Central memory CD8-positive, alpha-beta T cell (primary cell): ENCODE measurements at places on chromosomes 5 and 9.

DNA sequence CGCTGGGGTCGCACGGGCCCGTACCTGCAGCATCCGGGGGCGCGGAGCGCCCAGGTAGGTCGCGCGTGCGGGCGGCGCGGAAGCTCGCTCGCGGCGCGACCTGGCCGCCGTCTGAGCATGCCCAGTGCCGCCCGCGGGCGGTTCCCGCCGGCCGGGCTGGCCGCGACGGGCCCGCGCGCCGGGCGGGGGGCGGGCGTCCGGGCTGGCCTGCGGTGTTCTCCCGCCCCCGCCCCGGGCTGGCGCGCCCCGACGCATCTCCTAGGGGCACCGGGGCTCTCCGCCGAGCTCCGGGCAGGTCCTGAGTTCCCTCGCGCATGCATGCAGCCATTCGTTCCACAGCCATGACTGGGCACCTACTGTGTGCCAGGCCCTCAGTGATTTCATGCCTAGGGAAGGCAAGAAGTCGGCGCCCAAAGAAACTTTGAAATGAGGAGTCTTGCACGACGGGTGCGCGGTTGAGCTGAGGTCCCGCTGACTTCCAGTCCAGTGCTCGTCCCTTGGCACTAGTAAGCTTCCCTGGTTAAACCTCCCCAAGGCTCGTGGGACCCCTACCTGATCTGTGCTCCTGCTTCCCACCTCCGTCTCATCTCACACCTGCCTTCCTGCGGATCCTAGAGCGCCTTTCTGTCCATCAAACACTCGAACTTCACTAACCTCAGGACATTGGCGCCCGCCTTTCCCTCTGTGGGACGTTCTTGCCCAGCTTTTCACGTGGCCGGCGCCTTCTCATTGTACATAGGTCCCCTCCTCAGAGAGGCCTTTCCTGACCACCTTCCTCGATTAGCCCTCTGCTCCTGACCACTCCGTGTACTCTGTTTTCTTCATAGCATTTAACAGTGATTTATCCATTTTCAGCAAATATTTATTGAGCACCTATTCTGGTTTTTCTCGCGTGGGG is at the start of gene PTPN3:
PTPN3 (minus strand) TSS at position 113 of the 898 bp plus-strand sequence. CDS start 34,873 bp downstream, outside the sequence.
- H3K27ac ChIP-seq: no peak within 1 kb of the TSS
- DNase-seq: no peak
- H3K4me1 ChIP-seq: no peaks in the 10 kb centered on the region
- H3K27me3 ChIP-seq: peaks cover 77% of the 10 kb centered on the region
- H3K4me3 ChIP-seq: no peak within 1 kb of the TSS

- H3K4me3 ChIP-seq: no peak overlapping the region
- DNase-seq: no peak
- no peaks in the 10 kb centered on the region for H3K36me3 ChIP-seq
Observed at GRCh38 chr5:90968319-90968718, 409.7 kb downstream of the ADGRV1 start.

DNA sequence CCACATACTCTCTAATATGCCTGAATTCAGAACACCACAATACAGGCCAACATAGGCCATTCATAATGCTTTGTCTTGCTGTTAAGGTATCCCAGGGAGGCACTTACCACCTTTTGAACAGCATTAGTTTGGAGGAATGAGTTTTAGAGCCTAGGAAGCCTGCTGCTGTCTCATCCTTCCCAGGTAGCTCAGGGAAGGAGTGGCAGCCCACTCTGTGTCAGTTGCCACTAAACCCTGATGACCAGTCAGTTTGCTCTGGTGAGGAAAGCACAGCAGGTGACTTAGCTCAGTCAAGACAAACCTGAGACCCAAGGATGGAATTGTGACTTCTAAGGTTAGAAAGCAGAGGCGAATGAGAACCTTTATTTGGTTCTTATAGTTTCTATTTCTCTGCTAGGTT is 337.4 kb upstream of the ATP10B start:
- no peak overlapping the region for H3K27ac ChIP-seq
- no peaks in the 10 kb centered on the region for H3K27me3 ChIP-seq
- no peaks in the 10 kb centered on the region for H3K36me3 ChIP-seq

GRCh38 chr9:131692612-131693562 is 47.0 kb downstream of the RAPGEF1 start:
- H3K27me3 ChIP-seq: no peaks in the 10 kb centered on the region
- H3K36me3 ChIP-seq: peaks cover 15% of the 10 kb centered on the region
- no peak overlapping the region for H3K27ac ChIP-seq
- no peak overlapping the region for H3K4me3 ChIP-seq

GRCh38 chr5:60487885-60488442 is 212.0 kb downstream of the DEPDC1B start:
- no peak overlapping the region for H3K4me3 ChIP-seq
- no peak overlapping the region for H3K27ac ChIP-seq
- no peaks in the 10 kb centered on the region for H3K4me1 ChIP-seq
- no peaks in the 10 kb centered on the region for H3K36me3 ChIP-seq
- no peak for DNase-seq

DNA sequence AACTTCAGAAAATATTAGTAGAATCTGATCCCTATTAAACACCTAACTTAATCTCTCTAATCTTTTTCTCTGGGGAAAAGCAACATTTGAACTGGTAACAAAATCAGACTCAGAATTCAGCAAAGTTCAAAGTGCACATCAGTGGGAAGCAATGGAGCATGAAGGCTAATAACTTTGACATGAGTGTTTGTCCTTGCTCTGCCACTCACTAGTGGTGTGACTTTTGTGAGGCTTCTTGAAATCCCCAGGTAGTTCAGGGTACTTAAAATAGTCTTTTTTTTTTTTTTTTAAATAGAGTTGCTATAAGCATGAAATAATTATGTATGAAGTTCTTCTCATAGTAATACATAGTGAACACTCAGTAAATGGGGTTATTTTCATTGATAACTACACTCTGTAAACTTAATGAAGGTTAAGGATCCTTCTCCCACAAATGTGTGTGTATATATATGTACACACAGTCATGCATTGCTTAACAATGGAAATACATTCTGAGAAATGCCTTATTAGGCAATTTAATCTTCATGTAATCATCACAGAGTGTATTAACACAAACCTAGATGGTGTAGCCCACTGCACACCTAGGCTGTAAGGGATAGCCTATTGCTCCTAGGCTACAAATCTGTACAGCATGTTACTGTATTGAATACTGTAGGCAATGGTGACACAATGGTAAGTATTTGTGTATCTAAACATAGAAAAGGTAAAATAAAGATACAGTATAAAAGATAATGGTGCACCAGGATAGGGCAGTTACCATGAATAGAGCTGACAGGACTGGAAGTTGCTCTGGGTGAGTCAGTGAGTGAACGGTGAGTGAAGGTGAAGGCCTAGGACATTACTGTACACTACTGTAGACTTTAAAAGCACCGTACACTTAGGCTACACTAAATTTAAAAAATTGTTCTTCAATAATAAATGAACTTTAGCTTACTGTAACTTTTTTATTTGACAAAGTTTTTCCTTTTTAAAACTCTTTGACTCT is 73.3 kb upstream of the HMHB1 start:
- H3K4me1 ChIP-seq: no peaks in the 10 kb centered on the region
- no peak for DNase-seq
- no peak overlapping the region for H3K27ac ChIP-seq
- H3K36me3 ChIP-seq: peaks cover 2% of the 10 kb centered on the region
- H3K27me3 ChIP-seq: no peaks in the 10 kb centered on the region

- DNase-seq: no peak
- H3K36me3 ChIP-seq: peaks cover 8% of the 10 kb centered on the region
- H3K4me1 ChIP-seq: peaks cover 20% of the 10 kb centered on the region
Observed at GRCh38 chr9:136051453-136051836, 43.6 kb downstream of the NACC2 start.

DNA sequence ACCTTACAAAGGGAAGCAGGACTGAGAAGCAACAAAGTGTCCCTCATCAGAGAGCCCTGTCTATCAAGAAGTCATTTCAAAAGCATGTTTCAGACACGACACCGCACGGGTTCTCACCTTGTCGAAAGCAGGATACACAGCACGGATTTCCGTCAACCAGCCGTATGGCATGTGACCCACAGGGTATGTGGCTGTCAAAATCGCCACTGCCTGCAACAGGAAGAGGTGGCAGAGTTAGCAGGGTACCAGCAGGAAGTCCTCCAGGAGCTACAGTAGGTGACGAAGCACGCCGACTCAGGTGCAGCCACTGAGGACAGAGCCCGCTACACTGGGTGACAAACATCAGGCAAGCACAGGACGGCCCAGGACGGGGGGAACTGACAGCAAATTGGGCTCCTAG is 81.2 kb downstream of the OTULIN start:
- peak overlapping the region; percentile 52 for H3K4me3 ChIP-seq
- no peak for DNase-seq
- peaks cover 16% of the 10 kb centered on the region for H3K36me3 ChIP-seq
- H3K27ac ChIP-seq: peak overlapping the region; percentile 83
- no peaks in the 10 kb centered on the region for H3K27me3 ChIP-seq

DNA sequence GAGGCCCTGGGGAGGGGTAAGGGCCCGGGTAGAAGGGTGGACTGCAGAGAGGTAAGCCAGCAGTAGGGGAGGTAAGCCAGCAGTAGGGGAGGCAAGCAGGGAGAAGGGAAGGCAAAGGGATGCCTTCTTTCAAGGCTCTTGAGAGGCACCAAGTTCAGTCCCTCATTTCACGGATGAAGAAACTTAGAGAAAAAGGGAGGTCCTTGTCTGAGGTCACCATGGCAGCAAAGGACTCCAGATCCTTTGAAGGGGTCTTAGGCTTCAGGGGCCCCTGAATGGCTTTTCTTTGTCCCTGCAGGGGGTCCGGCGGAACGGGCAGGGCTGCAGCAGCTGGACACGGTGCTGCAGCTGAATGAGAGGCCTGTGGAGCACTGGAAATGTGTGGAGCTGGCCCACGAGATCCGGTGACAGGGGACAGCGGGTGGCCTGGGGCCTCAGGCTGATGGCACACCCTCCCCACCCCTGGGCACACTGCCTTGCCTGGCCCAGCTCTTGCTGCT is 42.6 kb downstream of the RGS3 start:
- no peak for DNase-seq
- no peak overlapping the region for H3K4me3 ChIP-seq
- peaks cover 18% of the 10 kb centered on the region for H3K4me1 ChIP-seq
- no peak overlapping the region for H3K27ac ChIP-seq

GRCh38 chr5:178174456-178174855 is 12.7 kb downstream of the GMCL2 start:
- no peak overlapping the region for H3K4me3 ChIP-seq
- no peak for DNase-seq
- peaks cover 30% of the 10 kb centered on the region for H3K27me3 ChIP-seq
- no peaks in the 10 kb centered on the region for H3K36me3 ChIP-seq
- H3K27ac ChIP-seq: no peak overlapping the region

GRCh38 chr5:23740029-23740428 is 232.6 kb downstream of the PRDM9 start:
- H3K36me3 ChIP-seq: no peaks in the 10 kb centered on the region
- no peaks in the 10 kb centered on the region for H3K27me3 ChIP-seq
- no peak overlapping the region for H3K27ac ChIP-seq
- no peak overlapping the region for H3K4me3 ChIP-seq
- H3K4me1 ChIP-seq: no peaks in the 10 kb centered on the region

GRCh38 chr9:26809795-26810194 is 82.8 kb downstream of the CAAP1 start:
- H3K27me3 ChIP-seq: peaks cover 11% of the 10 kb centered on the region
- H3K27ac ChIP-seq: no peak overlapping the region
- no peaks in the 10 kb centered on the region for H3K4me1 ChIP-seq
- no peak overlapping the region for H3K4me3 ChIP-seq
- DNase-seq: no peak

DNA sequence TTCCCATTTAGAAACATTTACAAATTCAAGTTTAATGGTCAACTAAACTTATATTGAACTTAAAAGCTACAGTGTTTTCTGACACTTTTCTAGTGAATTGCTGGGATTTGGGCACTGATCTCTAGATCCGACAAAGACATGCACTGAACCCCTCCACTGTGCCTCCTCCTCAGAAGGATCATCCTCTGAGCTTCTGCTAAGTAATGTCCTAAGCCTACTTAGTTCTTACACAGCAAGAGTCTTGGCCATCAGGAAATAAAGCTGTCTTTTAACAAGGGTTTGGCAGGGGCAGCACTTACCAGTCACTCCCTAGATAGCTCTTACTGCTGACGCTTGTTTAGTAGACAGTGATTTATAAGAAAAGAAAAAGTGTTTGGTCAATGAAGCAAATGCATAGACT is 50.5 kb downstream of the FAM81B start:
- H3K27me3 ChIP-seq: peaks cover 45% of the 10 kb centered on the region
- no peak for DNase-seq

- H3K27ac ChIP-seq: no peak overlapping the region
- DNase-seq: no peak
- no peak overlapping the region for H3K4me3 ChIP-seq
- no peaks in the 10 kb centered on the region for H3K4me1 ChIP-seq
Observed at GRCh38 chr9:109868207-109868606, 88.2 kb downstream of the PALM2AKAP2 start.
